ENCODE measurements at places on chromosomes 12 and 14. TPM values are rescaled to one million over a fixed set of nuclear protein-coding genes. Genes with fewer than 3 reads are reported as not detected.

ERO1A gene
- total RNA-seq = 486 TPM

KERA gene
- total RNA-seq = not detected

FZD10 gene
- 0.77 TPM for total RNA-seq

KCNH5 gene
- under 0.01 TPM for total RNA-seq

IFI27L2 gene
- total RNA-seq = 44.5 TPM

HOXC6 gene
- not detected for total RNA-seq

REP15 gene
- 0.53 TPM for total RNA-seq

SIX4 gene
- 5.8 TPM for total RNA-seq

C3AR1 gene
- not detected for total RNA-seq

BCAT1 gene
- total RNA-seq = 13.4 TPM

BLTP3B gene
- 14.0 TPM for total RNA-seq

RCOR1 gene
- 38.3 TPM for total RNA-seq

IL23A gene
- not detected for total RNA-seq

KRT2 gene
- not detected for total RNA-seq

KCNJ8 gene
- not detected for total RNA-seq

SPX gene
- total RNA-seq = 6.3 TPM

MYO1H gene
- total RNA-seq = not detected

MYF6 gene
- not detected for total RNA-seq

RND1 gene
- 4.5 TPM for total RNA-seq

ZNF385A gene
- total RNA-seq = 7.6 TPM

IRAK3 gene
- total RNA-seq = 1.6 TPM

CLEC12A gene
- total RNA-seq = not detected

CCDC198 gene
- total RNA-seq = not detected

PRH2 gene
- total RNA-seq = not detected

NPFF gene
- total RNA-seq = not detected

RNASE11 gene
- not detected for total RNA-seq
